ENCODE measurements at places on chromosomes 5 and 9.

DNA sequence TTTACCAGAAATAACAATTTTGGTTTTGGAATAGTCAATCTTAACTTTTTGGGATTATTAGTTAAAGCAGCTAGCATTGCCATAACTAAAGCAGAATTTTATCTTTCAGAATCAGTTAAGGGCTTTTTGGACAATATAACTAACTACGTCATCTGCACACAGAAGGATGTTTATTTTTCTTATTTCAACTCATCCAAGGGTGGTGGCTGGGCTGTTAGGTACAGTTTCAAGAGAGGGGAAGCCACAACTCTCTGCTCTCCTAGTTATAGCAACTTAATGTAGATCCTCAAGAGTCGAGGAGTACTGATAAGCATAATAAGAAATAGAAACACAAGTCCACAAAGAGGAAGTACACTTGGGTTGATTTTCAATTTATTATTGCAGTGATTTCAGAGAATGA is 65.6 kb downstream of the ANKRD55 start:
- DNase-seq = no peak

DNA sequence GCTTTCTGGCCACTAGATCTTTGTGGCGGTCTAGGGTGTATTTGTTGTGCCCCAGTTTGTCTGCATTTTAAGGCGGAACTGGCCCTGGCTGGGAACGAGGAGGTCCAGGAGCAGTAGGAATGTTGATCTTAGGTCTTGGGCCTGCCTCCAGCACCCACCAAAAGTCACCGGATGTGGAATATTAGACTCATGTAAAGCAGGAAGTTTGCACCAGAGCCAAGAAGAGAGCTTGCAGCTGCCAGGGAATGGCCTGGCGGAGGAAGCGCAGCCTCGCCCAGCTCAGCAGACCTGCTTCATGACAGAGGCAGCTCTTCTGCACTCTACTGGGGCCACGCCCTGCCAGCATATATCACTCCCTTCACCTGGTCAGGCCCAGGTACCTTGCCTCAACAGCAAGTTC is 3.3 kb downstream of the GPX3 start:
- no peak for DNase-seq

GRCh38 chr9:714675-715074 is 126.8 kb upstream of the DMRT1 start:
- DNase-seq = no peak

- no peak for DNase-seq
Observed at GRCh38 chr5:143044265-143044664, 274.1 kb downstream of the ARHGAP26 start.

GRCh38 chr5:143213851-143214363 is 189.6 kb downstream of the NR3C1 start:
- DNase-seq = no peak

DNA sequence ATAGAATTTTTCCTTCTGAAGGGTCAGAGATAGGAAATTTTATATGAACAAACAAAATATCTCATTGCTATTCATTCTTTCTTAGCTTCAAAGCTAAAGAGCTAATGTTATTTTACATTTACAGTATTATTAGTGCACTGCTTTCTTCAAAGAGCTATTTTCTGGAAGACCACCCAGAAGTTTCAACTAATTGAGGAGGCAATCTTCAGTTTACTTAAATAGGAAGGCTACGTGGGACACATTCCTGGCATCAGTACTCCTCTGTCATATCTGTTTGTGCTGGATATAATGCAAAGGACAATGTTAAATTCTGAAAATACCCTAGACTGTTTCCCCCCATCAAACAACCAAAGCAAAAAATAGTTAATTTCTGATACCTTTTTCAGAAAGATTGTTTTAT is 30.8 kb downstream of the HAPLN1 start:
- DNase-seq = no peak

DNA sequence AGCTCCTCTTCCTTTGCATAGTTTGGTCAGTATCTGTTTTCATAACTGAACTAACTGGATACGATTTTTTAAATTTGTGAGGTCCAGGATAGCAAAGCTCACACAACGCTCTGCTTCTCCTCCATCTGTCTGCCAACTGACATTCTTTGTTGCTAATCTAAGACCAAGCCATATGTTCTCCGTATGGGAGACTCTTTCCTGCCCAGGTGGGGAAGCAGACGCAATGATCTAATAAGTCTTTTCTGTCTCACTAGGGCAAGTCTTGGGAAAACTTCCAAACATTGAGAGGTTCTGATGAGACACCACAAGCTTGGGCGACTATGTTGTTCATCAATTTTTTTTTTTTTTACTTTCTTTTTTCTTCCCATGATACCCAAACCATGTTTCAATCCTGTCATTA is 558.5 kb downstream of the EFNA5 start:
- DNase-seq = no peak

GRCh38 chr5:33046091-33046490 is 335.0 kb downstream of the NPR3 start:
- no peak for DNase-seq

- no peak for DNase-seq
Observed at GRCh38 chr5:154972476-154973080, 31.7 kb downstream of the MRPL22 start.

DNA sequence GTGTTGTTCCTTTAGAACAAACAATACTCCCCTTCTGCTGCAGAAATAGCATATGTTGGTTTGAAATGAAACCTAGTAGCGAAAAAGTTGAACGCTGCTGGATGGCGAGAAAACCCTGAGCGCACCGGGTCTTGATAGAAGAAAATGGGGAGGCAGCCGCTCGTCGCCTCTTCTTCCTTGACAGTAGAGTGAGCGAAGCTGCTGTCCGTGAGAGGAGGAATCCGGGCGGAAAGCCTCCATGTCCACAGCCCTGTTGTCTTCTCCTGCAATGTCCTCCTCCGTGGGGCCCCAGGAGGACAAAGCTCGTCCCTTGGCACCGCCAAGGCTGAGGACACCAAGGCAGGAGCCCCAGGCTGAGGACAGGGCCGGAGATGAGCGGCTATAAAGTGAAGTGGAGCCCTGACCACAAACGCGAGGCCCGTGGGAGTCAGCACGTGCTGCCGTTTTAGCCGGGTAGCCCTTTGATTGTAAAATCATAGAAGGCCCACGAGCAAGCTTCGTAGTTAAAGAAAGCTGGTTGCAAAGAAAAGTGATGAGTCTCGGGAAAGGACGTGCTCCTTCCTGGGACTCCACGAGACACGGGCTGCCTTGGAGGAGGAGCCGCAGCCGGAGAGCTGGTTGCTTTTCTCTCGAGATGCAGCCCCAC is 35.6 kb downstream of the MRPL36 start:
- no peak for DNase-seq

GRCh38 chr9:88980740-88981203 is 10.5 kb upstream of the S1PR3 start:
- no peak for DNase-seq

DNA sequence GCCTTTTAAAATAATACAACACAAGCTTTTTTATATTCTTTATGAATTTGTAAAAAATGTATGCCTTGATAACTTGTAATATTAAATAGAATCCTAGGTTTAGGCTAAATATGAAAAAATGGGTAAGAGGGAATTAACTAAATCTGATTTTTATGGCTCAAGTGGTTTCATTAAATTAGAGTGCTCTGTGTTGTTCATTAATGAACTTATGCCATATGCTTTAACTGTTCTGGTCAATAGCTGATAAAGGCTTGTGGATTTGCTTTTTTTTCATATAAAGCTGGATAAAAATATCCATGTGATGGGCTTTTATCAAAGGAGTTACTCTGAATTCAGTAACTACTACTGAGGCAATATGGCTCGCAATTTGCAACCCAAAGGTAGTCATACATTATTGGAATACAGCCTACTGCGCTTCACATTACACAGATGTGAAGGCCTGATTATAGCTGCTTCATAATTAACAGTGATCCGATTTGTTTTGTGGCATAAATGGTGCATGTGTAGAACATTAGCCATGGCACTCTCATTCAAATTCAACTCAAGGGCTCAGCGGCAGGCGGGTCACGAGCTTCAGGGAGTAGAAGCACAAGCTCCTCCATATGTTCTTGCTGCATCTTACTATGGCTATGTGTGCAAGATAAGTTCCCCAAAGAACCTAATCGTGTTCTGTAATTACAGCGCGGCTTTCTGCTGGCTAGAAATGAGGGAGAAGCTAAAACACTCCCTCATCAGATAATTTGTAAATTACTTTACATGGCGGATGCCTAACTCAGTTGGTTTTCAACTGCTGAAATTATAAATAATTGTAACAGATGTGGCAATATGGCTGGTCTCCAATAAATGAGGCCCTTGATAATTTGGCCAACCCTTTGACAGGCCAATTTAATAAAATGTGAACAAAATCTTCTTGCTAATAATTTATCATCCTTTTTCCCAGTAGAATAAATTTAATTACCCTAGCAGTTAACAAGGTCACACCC is 188.3 kb downstream of the CNTLN start:
- DNase-seq = no peak

- DNase-seq = no peak
Observed at GRCh38 chr9:89593727-89594427, 10.9 kb upstream of the GADD45G start.

GRCh38 chr5:176389135-176390123 is 878 bp downstream of the HIGD2A start:
- DNase-seq = no peak

DNA sequence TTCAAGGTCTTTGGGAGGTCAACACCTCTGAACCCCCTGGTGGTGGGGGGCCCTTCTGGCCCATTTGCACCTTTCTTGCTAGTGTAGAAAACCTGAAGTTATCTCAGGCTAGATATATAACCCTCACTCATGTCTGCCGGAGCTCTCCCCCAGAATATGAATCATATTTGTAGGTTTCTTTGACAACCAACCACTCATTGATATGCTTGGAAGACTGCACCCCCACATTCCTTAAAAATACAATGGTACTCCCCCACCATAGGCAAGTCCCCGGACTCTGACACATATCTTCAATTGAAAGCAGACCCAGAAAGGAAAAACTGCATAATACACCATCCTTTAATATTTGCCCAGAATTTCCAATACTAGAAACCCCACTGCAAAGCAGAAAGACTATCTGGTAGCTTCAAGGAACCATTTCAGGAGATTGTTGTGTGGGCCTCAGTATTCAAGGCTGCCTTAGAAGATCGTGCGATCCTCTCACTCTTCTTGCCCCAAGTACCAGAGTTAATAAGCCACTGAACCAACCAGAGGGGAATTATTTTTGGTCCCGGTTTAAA is 978 bp upstream of the UBE2B start:
- no peak for DNase-seq

- DNase-seq = no peak
Observed at GRCh38 chr5:125660231-125660895, 762.8 kb upstream of the GRAMD2B start.

DNA sequence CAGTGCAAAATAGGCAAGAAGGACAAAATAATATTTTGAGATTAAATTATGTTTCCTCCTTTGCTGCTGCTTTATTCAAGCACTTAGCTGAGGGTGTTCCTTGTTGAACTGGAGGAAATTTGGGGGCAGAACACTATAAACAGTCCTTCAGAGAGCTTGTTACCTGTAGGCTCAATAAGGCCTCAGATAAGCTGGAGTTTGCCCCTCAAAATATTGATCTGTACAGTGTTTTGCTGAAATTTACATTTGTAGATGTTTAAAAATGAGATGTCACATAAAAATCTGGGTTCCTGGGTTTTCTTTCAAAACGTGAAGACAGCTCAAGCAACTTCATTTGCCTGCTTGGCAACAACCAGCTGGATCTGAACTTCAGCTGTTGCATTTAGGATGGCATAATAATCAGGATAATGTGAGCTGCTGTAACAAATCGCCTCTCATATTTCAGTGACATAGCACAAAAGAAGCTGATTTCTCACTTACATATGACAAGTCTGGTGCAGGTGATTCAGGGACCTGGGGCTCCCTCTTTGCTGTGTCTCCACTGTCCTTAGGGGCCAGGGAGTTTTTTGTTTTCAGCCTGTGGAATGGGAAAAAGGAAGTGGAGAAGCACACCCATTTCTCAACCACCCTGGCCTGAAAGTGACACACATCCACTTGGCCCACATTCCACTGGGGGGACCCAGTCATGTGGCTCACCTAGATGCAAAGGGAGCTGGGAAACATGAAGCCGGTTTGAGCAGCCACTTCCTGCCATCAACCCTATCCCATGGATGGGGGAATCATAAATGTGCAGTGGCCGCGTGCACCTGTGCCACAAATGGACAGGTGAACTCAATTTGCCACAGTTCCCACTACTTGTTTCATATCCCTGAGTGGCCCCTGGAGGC is 2.4 kb upstream of the PSAT1 start:
- DNase-seq = no peak

GRCh38 chr5:66322786-66323528 is 178.9 kb downstream of the SREK1 start:
- no peak for DNase-seq

- DNase-seq = no peak
Observed at GRCh38 chr9:123741214-123741613, 188.7 kb downstream of the DENND1A start.

- DNase-seq = no peak
Observed at GRCh38 chr5:21237461-21237860, 1249.5 kb upstream of the CDH18 start.

- DNase-seq = no peak
Observed at GRCh38 chr9:98081477-98082219, 25.1 kb downstream of the NANS start.

- no peak for DNase-seq
Observed at GRCh38 chr9:133848471-133849109, 110.4 kb upstream of the SARDH start.

GRCh38 chr5:131950706-131951105 is 5.2 kb upstream of the MEIKIN start:
- DNase-seq = no peak

DNA sequence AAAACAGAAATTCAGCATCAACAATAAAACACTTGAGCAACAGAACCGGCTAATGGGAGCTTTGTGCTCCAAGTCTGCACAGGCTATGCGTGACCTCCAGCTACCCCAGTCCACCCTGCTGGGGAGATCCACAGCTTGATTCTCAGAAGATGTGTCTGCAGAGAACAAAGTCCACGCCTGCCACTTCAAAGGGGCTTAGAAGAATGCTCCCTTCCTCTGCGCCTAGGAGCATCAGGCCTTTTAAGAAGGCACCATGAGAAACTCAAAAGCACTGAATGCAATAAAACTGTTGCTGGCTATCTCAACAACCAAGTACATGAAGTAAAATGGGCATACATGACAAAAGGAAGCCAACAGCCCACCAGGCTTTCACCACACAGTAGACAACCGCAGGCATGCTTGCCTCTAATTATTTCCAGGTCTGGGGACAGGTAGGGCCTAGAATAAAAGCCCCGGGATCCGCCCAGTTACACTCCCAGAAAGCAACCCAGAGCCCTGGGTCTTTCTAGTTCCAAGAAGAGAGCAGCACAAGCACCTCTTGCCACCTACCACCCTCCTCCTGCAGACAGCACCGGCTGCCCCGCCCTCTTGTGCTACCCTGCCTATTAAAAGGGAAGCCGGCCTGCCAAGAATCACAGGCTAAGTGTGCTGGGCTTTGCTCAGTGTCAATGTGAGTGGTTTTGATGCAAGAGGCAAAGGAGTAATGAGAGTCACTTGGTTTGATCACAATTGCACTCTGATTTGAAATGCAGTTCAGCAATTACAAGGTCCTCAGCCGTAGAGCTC is 123.2 kb downstream of the SPOCK1 start:
- no peak for DNase-seq

GRCh38 chr5:67179697-67180361 is 16.8 kb downstream of the CD180 start:
- DNase-seq = no peak

GRCh38 chr5:77850536-77851175 is 74.5 kb upstream of the TBCA start:
- no peak for DNase-seq

GRCh38 chr9:72459308-72459707 is 62.1 kb upstream of the TMC1 start:
- no peak for DNase-seq
